Stimulated activated CD4-positive, alpha-beta T cell treated with anti-CD3 and anti-CD28 coated beads, Interleukin-1b, Interleukin-23, amount 100 ng/mL, for 1 hour (primary cell): ENCODE measurements at places on chromosomes 5 and 9.

DNA sequence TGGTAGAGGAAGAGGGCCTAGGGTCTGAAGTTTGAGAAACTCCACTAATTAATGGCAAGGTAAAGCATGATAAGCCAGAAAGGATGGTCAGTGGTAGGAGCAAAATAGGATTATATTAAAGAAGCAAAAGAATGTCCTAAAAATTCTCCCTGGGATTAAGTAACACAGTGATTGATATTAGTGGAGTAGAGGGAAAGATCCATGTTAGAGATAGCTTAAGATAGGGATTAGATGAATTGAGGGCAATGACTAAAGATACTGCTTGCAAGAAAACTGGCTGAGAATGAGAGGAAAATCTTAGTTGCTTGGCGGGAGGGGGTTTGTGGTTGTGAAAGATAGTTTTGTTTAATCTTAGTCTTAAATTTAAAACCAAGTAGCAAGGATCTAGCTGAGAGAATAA is 255.6 kb downstream of the EPB41L4A start:
- DNase-seq: no peak

DNA sequence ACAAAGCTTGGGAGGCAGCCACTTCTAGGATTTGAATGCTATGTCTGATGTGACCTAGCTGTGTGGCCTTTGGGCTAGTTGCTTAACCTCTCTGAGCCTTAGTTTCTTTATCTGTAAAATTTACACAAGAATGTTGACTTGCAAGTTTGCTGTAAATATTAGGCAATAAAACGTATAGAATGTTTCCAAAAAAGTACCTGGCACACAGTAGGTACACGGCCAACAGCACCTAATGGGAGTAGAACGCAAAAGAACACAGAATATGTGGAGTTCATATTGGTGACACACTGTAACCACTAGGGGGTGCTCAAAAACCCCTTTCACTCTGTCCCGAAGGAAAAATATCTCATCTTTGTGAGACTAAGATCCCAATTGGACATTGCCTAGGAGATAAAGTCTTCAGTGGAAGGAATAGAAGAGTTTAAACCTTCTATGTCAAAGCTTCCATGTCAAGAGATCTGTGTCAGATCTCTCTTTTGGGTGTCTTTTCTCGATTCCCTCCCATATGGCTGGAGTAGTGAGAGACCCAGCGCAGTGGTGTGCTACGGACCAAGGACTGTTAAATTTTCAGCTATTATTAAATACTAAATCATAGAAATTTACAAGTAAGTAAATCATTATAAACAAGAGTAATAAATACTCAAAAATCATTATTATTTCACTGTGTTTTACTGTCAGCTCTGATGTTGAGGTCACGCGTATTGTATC is 145.4 kb upstream of the RAD23B start:
- DNase-seq: no peak

GRCh38 chr5:14738050-14738449 is 73.5 kb downstream of the OTULIN start:
- no peak for DNase-seq

GRCh38 chr5:171484460-171484899 is 65.0 kb downstream of the FGF18 start:
- peak; percentile 11 for DNase-seq

DNA sequence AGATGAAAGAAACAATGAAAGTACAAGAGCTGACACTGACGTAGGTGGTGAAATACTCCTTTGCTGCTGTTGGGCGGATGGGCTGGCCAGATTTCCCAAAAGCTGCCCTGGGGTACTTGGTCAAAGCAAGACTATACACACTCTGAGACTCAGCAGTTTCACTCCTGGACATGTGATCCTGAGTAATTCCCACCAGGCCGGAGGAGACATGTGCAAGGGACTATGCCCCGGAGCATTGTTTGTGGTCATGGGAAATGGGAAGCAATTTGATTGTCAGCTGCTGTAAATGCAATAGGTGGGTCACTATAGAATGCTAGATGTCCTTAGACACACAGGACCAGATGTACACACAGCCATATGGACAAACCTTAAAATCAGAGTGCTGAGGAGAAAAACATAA is 116.1 kb downstream of the DCP2 start:
- no peak for DNase-seq

DNA sequence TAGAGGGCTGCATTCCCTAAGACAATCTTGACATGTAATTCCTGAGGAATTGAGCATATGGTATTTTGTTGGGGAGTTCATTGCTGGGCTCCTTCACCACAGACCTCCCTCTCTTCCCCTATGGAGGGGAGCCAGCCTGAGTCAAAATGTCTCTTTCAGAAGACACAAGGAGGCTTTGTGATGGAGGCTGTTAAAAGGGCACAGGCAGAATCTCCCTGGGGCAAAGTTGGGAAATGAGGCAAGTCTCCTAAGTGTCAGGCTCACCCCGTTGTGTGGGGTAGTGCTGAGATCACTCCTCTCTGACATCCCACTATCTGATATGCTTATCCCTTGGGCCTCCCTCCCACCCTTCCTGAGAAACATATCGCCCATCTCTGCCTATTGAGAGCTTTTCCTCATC is 30.6 kb downstream of the GFRA3 start:
- no peak for DNase-seq

DNA sequence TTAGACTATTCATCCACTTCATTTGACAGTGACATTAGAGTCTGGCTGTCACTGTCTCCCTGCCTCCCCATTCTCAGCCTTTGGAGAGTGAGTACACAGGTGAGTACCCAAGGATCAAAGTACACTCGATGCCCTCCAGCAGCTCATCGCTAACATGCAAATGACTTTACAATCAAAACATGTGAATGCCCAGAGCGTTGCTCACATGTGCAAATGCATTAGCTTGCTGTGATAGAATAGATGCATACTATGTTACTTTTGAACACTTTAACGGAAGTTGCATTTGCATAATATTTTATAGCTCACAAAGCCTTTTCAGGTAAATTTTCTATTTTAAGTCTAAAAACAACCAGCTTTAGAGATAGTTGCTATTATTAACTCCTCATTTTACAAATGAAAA is 107.6 kb downstream of the SYK start:
- DNase-seq: no peak

GRCh38 chr5:115469904-115470516 is 74.6 kb downstream of the FEM1C start:
- no peak for DNase-seq

GRCh38 chr9:133113949-133114885 is 6.8 kb downstream of the RALGDS start:
- no peak for DNase-seq
